Activated gamma-delta T cell treated with Interleukin-2 at 50 U/mL for 16 hours (primary cell): ENCODE measurements at places on chromosomes 1 and 21.

DNA sequence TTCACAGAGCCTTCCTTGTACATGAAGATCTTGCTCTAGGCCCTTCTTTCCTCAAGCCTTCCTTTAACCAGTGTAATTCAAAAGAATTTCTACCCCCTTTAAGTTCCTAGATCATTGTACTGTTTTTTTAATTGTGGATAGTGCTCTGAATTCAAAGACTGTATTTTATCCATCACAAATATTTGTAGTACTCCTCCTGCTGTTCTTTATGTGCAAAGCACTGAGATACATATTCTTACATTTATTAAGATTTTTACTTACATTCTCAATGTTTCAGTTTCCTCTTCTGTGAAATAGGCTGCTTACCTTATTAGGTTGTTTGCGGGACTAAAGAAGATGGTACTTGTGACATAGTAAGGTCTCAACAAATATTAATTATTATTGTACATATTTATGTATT is 168.8 kb upstream of the PDE4B start:
- no peak for DNase-seq

- DNase-seq: no peak
Observed at GRCh38 chr1:204080163-204080903, 7.4 kb downstream of the SOX13 start.

GRCh38 chr1:9671377-9672140 is 20.0 kb downstream of the PIK3CD start:
- DNase-seq: no peak

GRCh38 chr21:41472753-41473548 is 35.0 kb downstream of the TMPRSS2 start:
- DNase-seq: no peak

DNA sequence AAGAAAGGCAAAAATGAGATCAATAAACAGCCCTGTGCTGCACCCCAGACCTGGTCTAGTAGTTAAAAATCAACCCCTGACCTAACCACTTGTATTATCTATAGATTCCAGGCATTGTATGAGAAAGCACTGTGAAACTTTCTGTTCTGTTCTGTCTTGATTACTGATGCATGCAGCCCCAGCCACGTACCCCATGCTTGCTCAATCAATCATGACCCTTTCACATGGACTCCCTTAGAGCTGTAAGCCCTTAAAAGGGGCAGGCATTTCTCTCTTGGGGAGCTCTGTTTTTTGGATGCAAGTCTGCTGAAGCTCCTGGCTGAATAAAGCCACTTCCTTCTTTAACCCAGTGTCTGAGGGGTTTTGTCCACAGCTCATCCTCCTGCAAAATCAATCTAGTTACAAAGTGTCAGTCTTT is 24.2 kb upstream of the CD34 start:
- no peak for DNase-seq

DNA sequence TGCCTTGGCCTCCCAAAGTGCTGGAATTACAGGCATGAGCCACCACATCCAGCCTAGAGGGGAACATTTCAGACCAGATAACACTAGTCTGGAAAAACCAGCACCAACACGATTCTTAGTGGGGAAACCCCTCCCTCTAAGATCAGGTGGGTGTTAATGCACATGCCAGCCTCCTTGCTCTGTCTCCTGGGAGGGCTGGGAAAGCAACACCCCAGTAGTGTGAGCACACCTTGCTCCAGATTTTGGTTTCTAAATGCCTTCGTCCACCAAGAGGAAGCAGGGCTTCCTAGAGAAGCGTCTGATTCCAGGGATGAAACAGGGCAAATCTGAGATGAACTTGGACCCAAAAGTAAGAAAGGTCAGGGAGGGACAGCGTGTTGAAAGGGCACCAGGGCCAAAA is 2.2 kb upstream of the KRTAP10-4 start:
- no peak for DNase-seq

GRCh38 chr1:211541720-211542477 is 37.1 kb downstream of the SLC30A1 start:
- DNase-seq: no peak

DNA sequence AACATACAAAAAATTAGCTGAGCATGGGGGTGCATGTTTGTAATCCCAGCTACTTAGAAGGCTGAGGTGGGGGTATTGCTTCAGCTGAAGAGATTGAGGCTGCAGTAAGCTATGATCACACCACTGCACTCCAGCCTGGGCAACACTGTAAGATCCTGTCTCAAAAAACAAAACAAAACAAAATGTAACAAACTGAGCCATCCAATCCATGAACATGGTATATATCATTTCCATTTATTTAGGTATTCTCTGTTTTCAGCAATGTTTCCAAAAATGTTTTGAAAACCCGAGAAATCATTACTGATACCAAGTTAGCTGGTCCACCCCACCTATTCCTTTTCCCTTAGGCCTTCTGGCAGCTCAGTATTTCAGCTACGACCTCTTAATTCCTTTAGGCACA is 18.4 kb downstream of the ATPAF1 start:
- DNase-seq: no peak

DNA sequence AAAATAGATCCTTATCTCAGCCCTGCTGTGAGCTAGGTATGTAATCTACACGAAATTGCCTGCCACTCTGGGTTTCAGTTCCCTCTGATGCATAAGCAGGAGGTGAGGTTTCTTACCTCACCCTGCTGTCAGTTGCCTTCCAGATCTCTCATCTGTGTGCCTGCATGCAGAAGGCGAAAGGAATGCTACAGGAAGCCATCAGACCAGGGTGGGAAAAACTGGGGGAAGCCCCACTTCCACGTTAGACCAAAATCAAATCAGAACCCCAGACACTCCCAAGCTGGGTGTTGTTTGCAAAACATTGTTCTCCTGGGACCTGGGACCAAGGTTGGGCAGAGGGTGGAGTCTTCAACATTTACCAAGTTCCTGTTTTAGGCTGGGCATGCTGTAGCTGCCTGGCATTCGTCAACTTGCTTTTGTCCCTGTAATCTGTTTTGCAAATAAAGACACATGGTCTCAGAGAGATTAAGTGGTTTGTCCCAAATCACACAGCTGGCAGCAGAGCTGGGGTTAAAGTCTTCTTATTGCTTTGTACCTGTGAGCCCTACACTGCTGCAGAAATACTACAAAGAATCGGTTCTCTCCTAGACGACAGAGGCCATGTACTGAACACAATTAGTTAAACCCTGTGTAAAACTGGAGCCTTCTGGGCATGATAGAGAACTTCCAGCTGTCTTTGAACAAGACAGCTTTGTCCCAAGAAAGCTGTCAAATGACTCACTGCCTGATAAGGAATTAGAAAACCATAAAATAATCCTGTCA is 389.7 kb upstream of the RUNX1 start:
- DNase-seq: no peak

GRCh38 chr1:152244576-152245273 is 20.7 kb upstream of the HRNR start:
- DNase-seq: no peak

GRCh38 chr1:226199971-226200370 is 13.4 kb upstream of the ACBD3 start:
- no peak for DNase-seq

DNA sequence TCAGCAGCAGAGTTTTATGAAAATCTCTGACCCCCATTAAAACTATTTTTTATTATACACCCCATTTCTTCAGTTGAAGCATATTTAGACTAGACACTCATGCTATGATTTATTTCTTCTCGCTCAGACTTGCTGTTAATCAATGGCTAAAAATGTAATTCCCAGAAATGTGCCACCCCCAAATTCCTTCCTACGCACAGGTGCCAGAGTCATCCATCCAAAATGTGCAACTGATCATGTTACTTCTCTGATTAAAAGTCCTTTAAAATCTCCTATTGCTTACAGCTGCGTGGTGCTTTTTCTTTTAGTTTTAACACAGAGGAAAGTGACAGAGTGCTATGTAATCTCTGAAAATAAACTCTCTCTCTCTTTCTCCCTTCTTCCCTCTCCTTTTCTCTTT is 954.4 kb downstream of the NCAM2 start:
- no peak for DNase-seq

DNA sequence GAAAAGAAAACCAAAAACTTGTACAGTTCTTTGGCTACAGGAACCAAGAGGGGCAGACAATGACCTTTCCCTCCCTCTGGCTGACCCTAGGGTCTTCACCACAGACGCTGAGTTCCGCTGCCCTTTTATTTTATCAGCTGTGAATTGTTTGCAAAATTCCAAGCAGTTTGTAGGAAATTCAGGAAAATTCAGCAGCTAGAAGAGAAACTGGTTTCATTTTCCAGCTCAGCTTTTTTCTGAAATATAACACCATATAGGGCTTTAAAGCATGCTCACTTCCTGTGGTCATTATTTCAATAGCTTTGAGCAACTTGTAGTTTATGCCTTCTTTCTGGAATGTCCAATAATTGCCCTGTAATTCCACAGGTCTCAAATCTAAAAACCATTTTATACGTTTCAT is 5.5 kb upstream of the PIK3R3 start:
- no peak for DNase-seq

DNA sequence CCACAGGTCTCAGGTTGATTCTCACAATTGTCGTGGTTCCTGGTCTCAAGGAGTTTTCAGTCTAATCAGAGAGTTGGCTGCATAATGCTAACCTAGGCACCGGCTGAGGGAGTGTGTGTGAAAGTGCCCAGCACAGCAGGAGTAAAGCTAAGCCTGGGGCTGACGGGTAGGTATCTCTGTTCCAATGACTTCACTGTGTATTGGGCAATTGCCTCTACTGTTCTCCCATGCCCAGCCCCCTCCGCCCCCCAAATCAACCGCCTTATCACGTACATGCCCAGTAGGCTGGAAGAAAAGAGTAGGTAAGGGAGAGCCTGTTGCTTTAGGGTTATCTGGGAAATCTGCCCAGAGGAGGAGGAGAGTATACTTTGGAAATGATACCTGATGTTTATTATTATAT is 54.7 kb downstream of the MRPS6 start:
- DNase-seq: no peak

- DNase-seq: no peak
Observed at GRCh38 chr1:68959461-68960030, 462.7 kb upstream of the DEPDC1 start.

DNA sequence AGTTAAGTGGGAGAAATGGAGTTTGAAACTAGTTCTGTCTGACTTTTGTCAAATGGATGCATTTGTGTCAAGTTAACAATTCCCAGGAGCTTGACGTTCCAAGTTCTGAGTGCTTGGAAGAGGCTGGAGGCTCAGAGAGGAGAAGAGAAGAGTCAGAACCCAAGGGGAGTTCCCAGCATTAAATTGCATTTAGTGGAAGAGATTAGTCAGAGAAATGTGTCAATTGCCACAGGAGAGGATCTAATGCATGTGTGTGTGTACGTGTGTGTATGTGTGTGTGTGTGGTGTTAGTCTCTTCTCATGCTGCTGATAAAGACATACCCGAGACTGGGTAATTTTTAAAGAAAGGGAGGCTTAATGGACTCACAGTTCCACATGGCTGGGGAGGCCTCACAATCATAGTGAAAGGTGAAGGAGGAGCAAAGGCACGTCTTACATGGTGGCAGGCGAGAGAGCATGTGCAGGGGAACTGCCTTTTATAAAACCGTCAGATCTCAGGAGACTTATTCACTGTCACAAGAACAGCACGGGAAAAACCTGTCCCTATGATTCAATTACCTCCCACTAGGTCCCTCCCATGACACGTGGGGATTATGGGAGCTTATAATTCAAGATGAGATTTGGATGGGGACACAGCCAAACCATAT is 101.5 kb upstream of the TMEM51 start:
- DNase-seq: no peak
